ENCODE measurements at places on chromosomes 3 and 15.
A peak's percentile ranks its signal among the peaks of the same experiment; 100 is the strongest.

GRCh38 chr3:5731100-5731499, 543.6 kb downstream of the EDEM1 start:
- H3K27me3 ChIP-seq: no peaks in the 10 kb centered on the region
- H3K36me3 ChIP-seq: no peaks in the 10 kb centered on the region
- no peak for DNase-seq
- H3K4me1 ChIP-seq: no peaks in the 10 kb centered on the region

DNA sequence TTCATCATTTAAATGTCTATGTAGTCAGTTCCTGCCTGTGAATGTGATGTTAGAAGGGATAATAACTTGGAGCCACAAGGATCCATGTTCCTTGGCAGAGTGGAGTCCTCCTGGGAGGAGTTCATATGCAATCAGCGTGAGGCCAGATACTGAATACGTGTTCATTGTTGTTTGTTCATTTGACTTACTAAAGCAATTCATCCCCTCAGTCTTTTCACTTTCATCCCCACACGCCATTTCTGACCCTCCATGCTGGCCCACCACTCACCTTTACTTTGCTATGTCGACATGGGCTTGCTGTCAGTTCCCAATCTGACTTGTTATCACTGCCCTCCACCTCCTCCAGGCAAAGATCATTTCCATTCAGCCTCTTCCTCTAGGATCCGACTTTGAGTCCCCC, 91.8 kb downstream of the SSR3 start:
- H3K36me3 ChIP-seq: no peaks in the 10 kb centered on the region
- no peak for DNase-seq
- H3K4me3 ChIP-seq: no peak overlapping the region
- H3K27ac ChIP-seq: no peak overlapping the region
- H3K4me1 ChIP-seq: no peaks in the 10 kb centered on the region

DNA sequence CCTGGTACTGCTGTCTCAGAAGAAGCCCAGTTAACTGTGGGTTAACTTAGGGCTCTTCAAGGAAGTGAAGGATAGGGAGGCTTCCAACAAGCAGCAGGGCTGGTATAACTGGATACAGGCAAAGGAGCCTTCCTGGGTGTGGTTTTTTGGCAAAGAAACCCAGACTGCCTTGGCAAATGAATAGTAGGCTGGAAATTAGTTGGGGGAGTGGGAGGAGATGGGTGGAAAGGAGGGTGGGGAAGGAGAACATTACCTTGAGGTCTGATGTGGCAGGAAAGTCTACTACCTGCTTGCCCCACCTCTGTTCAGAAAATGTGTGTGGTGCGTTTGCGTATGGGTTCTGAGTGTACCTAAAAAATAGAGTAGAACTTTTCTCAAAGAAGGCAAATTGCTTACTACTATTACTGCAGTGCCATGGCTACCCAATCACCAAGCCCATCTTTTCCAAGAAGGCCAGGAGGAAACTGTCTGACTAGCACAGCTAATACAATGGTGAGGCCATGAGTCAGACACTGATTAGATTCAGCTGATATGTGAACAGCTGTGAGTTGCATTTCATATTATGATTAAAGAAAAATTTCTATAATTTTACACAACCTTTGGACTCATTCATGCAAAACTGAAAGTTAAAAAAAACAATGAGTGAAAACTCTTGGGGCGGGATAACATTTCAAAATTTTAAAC, 55.2 kb downstream of the SPTSSB start:
- H3K27me3 ChIP-seq: peaks cover 85% of the 10 kb centered on the region
- peaks cover 15% of the 10 kb centered on the region for H3K4me1 ChIP-seq
- peaks cover 4% of the 10 kb centered on the region for H3K36me3 ChIP-seq
- H3K4me3 ChIP-seq: no peak overlapping the region
- DNase-seq: no peak
- no peak overlapping the region for H3K27ac ChIP-seq

GRCh38 chr15:69107025-69107620, 53.3 kb upstream of the GLCE start:
- no peak for DNase-seq
- H3K36me3 ChIP-seq: no peaks in the 10 kb centered on the region
- peaks cover 42% of the 10 kb centered on the region for H3K4me1 ChIP-seq
- no peak overlapping the region for H3K4me3 ChIP-seq

DNA sequence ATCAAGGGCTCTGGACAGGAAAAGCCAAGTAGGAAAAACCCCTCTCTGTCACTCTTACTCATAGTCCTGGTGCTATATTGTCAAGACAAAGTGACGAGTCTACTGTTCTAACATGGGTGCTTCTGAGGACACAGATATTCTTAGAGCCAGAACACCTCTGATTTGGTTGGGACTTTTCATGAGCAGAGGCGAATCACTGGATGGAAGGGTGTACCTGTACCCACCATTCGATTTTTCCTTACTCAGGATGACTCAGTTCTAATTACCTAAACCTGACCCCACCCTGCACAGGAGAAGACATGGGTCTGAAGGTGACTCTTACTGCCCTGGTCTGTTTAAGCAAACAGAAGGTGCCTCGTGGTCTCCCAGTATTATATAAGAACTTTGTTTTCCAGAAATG, 58.5 kb downstream of the ABCC5 start:
- H3K4me1 ChIP-seq: no peaks in the 10 kb centered on the region
- H3K36me3 ChIP-seq: peaks cover 7% of the 10 kb centered on the region
- H3K27ac ChIP-seq: no peak overlapping the region
- no peak overlapping the region for H3K4me3 ChIP-seq

DNA sequence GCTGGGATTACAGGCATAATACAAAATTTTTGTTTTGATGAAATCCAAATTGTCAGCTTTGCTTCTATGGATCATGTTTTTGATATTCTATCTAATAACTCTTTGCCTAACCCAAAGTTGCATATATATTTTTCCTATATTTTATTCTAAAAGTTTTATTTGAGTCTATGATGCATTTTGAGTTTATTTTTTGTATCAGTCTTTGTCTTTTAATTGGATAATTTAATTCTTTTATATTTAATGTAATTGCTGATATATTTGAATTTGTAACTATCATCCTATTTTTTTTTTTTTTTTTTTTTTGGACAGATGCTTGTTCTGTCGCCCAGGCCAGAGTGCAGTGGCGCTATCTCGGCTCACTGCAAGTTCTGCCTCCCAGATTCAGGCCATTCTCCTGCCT, 19.7 kb upstream of the DENND4A start:
- peaks cover 23% of the 10 kb centered on the region for H3K4me1 ChIP-seq
- H3K27me3 ChIP-seq: no peaks in the 10 kb centered on the region
- DNase-seq: no peak
- H3K4me3 ChIP-seq: no peak overlapping the region
- H3K36me3 ChIP-seq: peaks cover 12% of the 10 kb centered on the region

GRCh38 chr15:94856267-94856854, 625.0 kb downstream of the MCTP2 start:
- no peak for DNase-seq
- H3K27me3 ChIP-seq: no peaks in the 10 kb centered on the region
- no peaks in the 10 kb centered on the region for H3K36me3 ChIP-seq
- H3K4me3 ChIP-seq: no peak overlapping the region
- H3K27ac ChIP-seq: no peak overlapping the region

DNA sequence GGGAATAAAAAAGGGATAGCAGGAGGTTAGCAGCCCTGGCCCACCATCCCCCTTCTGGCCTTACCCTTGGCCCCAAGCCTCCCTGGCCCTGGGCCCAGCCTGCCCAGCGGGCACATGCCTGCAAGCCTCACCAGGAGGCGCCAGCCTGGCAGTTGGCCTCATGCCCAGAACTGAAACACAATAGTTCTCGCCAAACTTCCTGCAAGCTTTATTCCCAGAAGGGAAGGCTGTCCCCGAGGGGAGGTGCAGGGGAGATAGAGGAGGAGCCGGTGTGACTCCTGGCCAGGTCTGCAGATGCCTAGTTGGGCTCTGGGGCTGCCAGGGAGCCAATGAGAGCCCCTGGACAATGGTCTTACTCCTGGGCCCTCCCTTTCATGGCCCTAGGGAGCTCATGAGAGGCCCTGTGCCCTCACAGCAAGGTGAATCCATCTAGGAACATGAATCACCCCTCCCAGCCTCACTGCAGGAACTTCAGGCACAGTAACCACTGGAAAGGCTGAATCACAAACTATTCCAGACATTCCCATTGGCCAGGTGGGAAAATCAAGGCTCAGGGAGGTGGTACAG, 4.0 kb downstream of the CCDC33 start:
- H3K27me3 ChIP-seq: peaks cover 16% of the 10 kb centered on the region
- H3K4me1 ChIP-seq: no peaks in the 10 kb centered on the region
- DNase-seq: no peak
- no peaks in the 10 kb centered on the region for H3K36me3 ChIP-seq

GRCh38 chr15:60795889-60796288, 316.9 kb upstream of the ICE2 start:
- no peaks in the 10 kb centered on the region for H3K27me3 ChIP-seq
- H3K27ac ChIP-seq: peak overlapping the region; percentile 0
- no peak overlapping the region for H3K4me3 ChIP-seq
- H3K4me1 ChIP-seq: peaks cover 46% of the 10 kb centered on the region
- peaks cover 15% of the 10 kb centered on the region for H3K36me3 ChIP-seq

DNA sequence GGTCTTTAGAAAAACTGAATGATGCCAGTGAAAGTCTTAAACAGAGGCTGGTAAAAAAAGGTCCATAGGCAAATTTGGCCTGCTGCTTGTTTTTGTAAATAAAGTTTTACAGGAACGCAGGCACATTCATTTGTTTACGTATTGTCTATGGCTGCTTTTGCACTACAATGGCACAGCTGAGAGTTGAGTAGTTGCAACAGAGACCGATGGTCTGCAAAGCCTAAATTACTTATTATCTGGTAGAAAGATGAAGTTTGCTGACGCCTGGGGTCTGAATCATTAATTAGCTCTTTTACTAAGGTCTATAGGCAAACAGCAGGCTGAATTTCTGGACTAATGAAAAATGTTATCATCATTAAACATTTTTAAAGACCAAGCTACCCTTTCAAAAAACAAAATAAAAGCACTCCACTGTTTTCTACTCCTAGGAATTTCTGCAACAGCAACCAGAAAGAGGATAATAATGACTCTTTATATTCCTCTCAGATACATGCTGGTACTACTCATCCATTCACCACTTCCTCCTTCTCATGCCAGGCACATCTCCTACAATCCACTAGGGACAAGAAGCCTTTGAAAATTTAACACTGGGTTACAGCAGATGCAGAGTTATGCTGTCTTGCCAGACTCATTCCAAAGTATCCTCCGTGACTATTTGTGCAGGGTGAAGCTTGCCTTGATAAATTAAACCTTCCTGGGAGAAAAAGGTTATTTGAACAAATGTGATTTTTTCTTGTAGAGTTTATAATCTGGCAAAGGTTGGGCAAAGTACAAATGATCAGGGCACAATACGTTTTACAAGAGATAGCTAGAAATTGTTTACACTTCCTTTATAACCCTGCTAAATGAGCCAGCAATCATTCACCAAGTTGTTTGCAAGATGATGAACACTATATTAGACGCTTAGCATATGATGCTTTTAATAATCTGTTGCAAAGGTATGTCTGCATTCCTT, 6.0 kb downstream of the GATM start:
- H3K27ac ChIP-seq: no peak overlapping the region
- no peak overlapping the region for H3K4me3 ChIP-seq
- DNase-seq: no peak
- peaks cover 6% of the 10 kb centered on the region for H3K4me1 ChIP-seq

GRCh38 chr15:90425726-90426346, 37.8 kb downstream of the IQGAP1 start:
- H3K4me1 ChIP-seq: peaks cover 18% of the 10 kb centered on the region
- H3K27ac ChIP-seq: peak overlapping the region; percentile 23
- no peaks in the 10 kb centered on the region for H3K27me3 ChIP-seq
- H3K36me3 ChIP-seq: peaks cover 38% of the 10 kb centered on the region
- no peak for DNase-seq

DNA sequence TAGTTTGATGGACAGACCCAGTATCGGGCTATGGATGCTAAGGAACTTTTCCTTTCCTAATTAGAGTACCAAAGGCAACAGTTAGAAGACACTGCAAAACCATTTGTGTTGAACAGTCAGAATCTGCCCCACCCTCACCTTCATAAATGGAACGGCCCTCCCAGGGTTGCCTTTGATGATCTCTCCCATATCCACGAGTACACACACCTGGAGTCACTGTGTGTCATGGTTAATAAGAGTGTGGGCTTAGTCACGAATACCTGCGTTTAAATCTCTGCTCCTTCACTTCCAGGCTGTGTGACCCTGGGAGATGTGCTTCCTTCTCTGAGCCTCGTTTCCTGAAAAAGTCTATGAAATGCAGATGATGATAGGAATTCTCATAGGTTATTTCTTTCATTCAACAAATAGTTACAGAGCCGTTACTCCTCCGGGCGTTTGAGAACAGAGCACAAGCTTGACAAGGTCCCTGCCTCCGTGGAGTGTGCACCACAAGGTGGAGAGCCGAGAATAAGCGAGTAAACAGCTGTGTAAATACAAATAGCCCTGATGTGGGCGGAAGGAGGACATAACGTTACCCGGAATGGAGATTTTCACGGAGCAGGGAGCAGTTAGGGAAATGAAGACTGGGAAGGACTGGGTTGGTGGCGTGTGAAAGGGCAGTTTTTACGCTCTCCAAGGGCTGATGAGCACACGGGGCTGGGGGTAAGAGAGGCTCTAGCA, 6.7 kb downstream of the SLC51A start:
- DNase-seq: no peak
- peaks cover 5% of the 10 kb centered on the region for H3K27me3 ChIP-seq
- no peaks in the 10 kb centered on the region for H3K36me3 ChIP-seq

- no peaks in the 10 kb centered on the region for H3K36me3 ChIP-seq
- peaks cover 26% of the 10 kb centered on the region for H3K27me3 ChIP-seq
- no peaks in the 10 kb centered on the region for H3K4me1 ChIP-seq
- H3K4me3 ChIP-seq: no peak overlapping the region
- DNase-seq: no peak
These were observed 113.0 kb downstream of the TMEM266 start for GRCh38 chr15:76172782-76173181.

GRCh38 chr3:195739561-195740111, 18.9 kb downstream of the MUC20 start:
- peaks cover 26% of the 10 kb centered on the region for H3K27me3 ChIP-seq
- H3K4me3 ChIP-seq: no peak overlapping the region
- no peak for DNase-seq
- H3K4me1 ChIP-seq: no peaks in the 10 kb centered on the region

DNA sequence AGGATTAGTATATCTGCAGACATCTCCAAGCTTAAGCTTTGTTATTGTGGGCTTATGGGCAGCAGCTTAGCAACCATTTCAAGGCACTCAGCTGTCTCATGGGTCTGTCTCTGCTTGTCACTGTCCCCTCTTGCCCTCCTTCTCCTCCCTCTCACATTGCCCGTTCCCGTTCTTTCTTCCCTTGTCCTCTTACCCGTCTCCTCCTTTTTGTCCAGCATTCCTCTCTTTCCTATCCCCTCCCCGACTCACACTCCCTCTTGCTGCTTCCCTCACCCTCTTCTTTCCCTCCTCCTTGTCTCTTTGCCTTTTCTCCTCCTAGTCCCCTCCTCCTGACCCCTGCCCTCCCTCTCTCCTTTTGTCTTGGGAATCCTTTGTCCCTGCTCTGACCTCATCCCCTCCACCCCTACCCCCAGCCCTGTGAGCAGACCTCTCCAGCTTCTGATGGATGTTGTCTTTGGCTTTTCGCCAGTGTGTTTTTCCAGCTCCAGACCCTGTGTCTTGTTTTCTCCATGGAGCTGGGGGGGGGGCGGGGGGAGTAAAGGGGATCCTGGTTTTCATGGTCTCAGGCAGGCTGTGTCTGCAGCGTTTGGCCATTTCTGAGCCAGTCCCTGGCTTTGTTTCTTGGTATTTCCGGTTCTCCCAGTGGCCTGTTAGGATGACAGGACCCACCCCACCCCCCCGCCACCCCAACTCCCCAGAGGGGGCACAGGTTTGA, 47.9 kb upstream of the TRAK1 start:
- no peak overlapping the region for H3K27ac ChIP-seq
- H3K27me3 ChIP-seq: no peaks in the 10 kb centered on the region
- H3K36me3 ChIP-seq: peaks cover 7% of the 10 kb centered on the region
- no peak for DNase-seq
